ENCODE measurements at places on chromosomes 6 and 20.

GRCh38 chr6:57305107-57305506 is 12.3 kb upstream of the PRIM2 start:
- DNase-seq: no peak

DNA sequence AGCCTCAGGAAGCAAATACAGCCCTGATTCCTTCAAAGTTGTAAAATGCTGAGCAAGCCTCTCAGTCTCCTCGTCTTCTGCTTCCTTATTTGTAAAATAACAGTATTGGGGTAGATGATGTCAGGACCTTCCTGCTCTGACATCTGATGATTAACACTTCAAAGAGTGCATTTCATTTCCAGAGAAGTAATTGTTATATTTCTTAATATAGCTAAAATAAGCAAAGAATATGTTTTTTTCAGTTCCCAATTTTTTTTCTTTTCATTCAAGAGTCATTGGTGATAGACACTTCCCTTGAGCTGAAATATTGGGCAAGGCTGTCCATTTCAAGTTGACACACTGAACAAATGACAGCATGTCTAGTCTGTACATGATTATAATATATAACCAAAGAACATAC is 53.4 kb downstream of the SLX4IP start:
- DNase-seq: no peak

DNA sequence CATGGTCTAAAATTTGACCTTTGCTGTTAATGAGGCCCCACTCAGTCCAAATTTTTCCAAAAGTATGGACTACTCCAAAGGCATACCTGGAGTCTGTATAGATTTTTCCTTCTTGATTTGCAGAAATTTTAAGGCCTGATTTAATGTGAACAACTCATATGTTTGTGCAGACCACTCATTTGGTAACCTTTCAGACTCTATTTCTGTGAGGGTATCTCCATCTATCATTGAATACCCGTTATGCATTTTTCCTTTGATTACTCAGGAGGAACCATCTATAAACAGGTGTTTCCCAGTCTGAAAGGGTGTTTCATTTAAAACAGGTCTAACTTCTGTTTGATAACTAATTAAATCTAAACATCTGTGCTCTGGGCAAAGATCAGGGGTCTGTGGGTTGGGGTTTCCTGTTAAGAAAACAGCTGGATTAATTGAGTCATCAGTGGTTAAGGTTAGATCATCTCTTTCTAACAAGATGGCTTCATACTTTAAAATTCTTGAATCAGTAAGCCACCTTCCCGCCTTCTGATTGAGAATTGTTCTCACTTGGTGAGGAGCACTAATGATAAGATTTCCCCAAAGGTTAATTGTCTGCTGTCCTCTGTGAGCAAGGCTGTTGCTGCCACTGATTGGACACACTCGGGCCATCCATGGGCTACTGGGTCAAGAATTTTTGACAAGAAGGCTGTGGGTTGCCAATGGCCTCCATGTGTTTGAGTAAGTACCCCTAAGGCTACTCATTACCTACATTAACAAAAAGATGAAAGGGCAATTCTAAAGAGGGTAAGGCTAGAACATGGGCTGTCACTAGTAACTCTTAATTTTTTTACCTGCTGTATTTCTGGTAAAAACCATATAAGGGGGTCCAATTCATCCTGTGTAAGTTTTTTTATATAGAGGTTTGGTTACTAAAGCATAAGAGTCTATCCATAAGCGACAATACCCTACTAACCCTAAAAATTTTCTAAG is 24.1 kb downstream of the HLA-B start:
- DNase-seq: no peak

DNA sequence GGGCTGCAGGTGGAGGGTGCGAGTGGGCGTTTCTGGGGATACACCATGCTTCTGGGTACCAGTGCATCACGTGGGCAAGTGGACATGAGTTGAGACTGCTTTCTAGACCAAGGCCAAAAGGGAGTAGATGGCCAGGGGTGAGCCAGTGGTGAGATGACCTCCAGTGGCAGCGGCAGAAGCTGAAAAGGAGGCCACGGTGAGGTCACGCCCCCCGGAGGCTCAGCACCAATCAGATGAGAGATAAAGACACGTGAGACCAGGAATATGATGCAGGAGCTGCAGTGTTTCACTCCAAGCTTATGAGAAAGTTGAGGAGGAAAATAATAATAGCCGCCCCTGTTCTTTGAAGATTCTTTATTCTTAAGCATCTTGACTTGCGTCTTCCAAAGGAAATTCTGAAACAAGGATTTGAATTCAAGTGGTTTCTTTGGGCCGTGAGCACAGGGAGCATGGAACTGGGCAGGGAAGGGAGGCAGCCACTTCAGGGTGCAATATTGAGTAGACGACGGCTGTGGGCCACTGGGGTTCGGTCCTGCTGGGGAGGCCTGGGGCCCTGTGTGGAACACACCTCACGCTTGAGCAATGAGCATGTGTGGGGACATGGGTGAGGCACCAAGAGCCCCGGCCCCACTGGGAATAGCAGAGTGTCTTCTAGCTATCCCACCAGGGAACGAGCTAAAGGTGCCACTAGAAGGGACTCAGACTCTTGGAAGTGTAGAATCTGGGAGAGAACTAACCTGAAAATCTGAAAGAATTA is 156.7 kb upstream of the LRFN2 start:
- no peak for DNase-seq

DNA sequence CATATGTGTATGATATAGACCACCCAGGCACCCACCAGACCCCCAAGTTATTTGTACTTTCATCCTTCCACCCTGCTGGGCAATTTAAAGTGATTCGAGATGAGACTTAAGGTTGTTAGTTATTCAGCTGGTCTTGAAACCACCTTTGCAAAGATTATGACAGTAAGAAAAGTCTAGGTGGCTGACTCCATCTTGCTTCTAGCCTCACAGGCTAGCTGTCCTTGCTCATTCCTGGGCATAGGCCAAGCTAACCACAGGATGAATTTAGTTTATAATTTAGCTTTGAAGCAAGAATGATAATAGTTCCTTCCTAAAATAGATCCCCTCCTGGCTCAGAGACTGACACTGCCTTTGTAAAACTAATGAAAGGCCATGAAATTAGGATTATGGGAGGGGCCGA is 71.9 kb upstream of the IYD start:
- no peak for DNase-seq

DNA sequence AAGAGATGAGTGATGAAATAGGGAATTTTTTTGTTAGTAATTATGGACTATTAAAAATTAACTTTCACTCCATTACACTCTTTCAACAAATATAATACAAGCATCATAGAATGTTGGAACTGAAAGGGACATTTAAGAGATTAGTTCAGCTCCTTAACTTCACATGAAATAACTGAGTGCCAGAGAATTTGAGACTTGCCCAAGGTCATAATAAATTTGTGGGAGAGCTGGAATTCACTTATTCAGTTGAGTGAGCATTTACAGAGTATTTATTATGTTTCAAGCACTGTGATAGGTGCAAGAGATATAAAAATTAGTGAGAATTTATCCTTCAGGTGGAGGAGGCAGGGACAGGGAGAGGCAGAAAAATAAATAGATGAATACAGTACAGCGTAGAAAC is 154.6 kb downstream of the KCNQ5 start:
- no peak for DNase-seq

- no peak for DNase-seq
Observed at GRCh38 chr6:73285674-73286283, 22.8 kb upstream of the KHDC1 start.

DNA sequence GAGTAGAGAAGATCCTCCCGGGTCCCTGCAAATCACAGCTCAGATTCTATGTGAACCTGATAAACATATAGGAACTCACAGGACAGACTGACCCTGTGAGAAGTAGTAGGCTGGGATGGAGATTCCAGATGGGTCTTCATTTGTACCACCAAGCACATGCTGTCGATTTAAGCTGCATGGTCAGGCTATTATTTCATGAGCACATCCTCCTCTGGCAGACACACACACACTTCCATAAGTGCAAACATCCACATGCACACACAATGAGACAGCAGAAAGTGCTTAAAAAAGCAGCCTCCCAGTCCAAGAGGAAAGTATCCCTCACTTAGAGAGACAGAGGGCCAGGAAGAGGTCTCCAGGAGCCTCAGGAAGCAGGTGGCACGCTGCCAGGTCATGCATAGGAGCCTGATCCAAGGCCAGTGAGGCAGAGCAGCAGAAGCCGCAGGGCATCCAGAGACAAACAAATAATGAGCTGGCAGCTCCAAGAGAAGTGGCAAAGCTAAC is 131.8 kb downstream of the UNC5CL start:
- no peak for DNase-seq

- no peak for DNase-seq
Observed at GRCh38 chr6:13581700-13582229, 7.4 kb downstream of the SIRT5 start.

DNA sequence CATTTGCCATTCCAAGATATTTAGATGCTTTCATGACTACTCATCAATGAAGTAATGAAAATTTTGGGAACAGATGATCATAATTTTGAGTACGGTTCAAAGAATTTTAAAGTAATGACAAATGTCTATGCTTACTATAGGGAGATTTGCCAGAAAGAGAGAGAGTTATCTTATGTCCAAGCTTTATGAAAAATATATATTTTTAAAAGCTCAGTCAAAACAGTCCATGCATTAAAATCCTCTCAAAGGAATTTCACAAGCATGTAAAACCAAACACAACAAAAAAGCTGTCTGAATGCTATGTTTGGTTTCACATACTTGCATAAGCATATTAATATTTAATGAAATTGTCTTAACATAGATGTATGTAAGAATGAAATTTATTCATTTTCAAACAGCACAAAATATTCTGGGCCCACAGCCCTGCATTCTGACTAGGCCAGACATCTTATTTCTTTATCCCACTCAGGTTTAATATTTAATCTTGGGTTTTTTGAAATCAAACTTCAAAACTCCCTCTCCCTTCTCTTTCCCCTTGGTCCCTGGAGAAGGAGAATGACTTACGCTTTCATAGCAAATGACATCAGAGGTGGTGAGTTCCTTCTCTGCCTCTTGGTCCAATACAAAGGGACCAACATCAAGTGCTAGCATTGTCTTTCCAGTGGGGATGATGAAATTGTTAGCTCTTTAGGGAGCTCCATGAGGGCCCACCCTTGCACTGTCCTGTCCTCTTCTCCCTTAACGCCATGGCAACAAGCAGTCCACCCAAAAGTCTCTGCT is 94.2 kb downstream of the ADAT2 start:
- DNase-seq: no peak

DNA sequence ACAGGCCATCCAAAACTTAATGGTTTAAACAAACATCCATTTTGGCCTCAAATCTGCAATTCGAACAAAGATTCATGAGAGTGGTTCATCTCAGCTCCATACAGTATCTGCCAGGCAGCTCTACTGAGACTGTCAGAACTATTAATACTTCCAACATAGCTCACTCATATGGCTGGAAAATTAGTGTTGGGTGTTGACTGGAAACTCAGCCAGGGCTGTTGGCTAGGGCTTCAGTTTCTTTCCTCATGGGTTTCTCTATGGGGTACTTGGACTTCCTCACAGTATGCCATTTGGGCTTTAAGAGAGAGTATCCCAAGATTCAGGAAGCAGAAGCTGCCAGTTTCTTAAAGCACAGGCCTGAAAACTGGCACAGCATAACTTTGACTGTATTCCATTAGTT is 240.3 kb downstream of the TPBG start:
- DNase-seq: no peak

GRCh38 chr20:25227317-25227831 is 20.5 kb upstream of the PYGB start:
- DNase-seq: no peak

GRCh38 chr20:59564171-59564570 is 40.2 kb upstream of the PHACTR3 start:
- no peak for DNase-seq

GRCh38 chr20:61609461-61609860 is 357.4 kb downstream of the CDH4 start:
- no peak for DNase-seq

DNA sequence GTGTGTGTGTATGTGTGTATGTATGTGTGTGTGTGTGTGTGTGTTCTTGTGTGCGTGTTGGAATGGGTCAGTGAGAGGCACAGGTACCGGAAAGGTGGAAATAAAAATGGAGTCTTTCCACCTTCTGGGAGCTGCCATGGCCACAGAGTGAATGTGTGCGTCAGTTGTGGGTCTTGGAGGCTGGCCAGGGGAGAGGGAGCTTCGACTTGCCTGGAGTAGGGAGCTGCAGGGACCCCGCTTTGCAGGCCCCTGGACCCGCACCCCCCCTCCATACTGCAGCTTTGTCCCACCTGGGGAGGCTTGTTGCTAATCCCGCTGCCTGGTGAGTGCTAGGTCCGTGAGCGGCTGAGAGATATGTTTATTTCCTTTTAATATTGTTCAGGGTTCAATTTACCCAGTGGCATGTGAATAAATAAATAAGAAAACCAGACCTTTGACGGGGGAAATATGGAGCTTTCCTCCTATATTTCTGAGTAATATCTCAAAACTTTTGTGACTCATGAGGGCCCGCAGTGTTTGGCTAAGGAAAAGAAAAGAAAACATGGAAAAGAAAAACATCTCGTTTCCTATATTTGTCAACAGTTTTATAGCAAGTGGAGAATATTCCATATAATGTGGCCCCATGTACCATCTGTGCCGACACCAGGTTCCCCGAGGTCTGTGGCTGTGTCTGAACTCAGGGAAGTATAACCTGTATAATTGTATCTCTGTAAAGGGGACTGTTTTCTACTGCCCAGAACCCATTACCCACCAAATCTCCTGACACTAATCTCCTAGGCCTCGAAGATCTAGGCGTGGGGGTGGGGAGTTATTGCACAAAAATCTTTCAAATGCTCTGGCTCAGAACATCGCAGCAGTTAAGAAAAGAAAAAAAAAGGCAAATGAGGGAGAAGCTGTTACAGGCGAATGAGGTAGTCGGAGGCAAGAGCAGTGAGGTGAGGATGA is 24.6 kb upstream of the CCDC167 start:
- no peak for DNase-seq

DNA sequence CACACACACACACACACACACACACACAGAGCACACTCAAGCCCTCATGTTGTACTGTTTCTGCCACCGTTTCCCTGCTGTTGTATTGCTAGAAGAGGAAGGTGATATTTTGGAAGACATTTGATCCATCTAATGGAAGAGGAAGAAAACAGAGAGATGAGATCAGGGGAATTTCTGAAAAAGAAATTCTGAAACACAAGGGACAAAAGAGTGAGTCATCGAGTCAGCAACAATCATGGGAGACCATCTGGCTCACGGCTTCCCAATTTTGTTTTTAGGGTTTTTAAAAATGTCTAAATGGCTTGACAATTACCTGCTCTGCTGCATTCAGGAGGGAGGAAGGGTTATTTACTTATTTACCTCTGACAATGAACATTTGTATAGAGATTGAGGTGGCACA is 22.0 kb downstream of the SOX4 start:
- no peak for DNase-seq

DNA sequence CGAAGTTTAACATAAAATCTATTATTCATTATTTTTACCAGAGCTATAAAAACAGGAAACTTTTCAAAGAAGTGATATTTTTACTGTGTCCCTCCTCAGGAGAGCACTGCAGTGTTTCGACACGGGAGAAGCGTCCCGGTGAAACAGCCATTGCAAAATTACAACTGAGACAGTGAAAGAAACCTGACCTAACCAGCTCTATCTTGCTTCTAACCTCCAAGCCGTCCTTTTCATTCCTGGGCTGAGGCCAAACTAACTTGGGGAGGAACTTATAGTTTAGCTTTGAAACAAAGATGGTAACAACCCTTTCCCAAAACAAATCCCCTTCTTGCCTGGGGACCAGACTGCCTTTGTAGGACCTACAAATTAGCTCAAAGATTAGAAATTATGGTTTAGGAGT is 79.2 kb downstream of the WDR27 start:
- no peak for DNase-seq

- DNase-seq: no peak
Observed at GRCh38 chr6:139114746-139115145, 20.1 kb upstream of the HECA start.

- DNase-seq: no peak
Observed at GRCh38 chr20:25045343-25045712, 12.6 kb downstream of the ACSS1 start.
